ENCODE measurements at places on chromosomes 1 and 21.

DNA sequence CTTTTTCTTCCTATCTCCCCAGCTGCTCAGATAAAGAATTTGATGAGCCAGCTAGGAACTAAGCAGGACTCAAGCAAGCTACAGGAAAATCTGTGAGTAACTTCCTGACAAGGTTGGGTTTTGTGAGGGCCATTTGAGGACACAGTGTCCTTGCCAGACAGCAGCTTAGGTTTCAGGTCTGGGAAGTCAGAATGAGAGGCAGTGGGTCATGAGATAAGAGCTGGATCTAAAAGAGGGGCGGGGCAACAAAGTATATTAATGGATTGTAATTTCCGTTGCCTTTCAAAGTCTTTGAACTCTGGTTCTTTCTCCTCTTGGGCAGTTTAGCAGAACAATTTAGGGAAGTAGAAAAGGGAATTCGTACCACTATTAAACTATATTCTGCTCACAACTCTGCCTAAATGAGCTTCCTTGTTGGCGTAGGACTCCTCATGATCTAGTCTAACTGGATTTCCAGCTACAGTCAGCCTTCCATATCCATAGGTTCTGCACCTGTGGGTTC lies 16.6 kb downstream of the STX12 start:
- no peak for DNase-seq

GRCh38 chr1:226129230-226129629 lies 57.3 kb downstream of the ACBD3 start:
- no peak for DNase-seq

GRCh38 chr1:180598333-180598974 lies 33.4 kb upstream of the XPR1 start:
- peak; percentile 43 for DNase-seq

DNA sequence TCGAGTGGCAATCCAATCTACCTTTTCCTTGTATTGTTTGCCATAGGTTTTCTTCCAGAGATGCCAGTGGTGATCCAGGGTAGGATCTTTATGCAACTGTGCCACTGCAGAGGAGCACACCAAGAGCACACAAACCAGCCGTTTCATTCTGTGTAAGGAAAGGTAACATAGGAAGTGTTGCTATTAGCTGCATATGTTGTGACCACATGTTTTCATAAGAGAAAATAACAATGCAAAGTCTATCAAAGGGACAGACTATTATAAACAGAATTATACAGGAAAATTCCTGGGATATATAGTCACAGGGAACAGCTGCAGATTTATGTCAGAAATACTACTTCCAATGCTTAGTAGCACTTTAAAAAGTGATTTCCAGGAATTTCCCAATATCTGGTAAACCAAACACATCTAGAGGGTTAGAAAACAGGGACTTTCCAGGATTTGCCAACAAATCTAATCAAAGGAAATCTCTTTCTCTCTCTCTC lies 919 bp downstream of the CTSS start:
- no peak for DNase-seq

GRCh38 chr1:219236933-219237610 lies 63.4 kb downstream of the LYPLAL1 start:
- no peak for DNase-seq

GRCh38 chr1:101088431-101088830 lies 62.8 kb upstream of the DPH5 start:
- DNase-seq, result no peak

DNA sequence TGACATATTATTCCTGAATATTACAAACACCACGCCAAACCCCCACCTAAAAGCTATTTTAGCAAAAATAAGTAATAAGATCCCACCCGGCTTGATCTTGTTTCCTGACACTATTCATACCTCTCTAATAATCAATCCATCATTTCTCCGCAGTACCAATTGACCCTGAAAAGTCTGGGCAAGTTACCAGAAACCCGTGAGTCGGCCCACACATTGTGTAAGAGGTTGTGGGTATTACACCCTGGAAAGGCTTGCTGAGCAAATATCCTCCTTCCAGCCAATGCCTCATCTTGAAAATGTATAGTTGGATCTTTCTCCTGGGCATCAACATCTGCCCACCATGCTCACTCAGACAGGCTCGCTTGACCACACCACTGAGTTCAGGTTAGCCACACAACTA lies 451.0 kb downstream of the TTLL7 start:
- no peak for DNase-seq

DNA sequence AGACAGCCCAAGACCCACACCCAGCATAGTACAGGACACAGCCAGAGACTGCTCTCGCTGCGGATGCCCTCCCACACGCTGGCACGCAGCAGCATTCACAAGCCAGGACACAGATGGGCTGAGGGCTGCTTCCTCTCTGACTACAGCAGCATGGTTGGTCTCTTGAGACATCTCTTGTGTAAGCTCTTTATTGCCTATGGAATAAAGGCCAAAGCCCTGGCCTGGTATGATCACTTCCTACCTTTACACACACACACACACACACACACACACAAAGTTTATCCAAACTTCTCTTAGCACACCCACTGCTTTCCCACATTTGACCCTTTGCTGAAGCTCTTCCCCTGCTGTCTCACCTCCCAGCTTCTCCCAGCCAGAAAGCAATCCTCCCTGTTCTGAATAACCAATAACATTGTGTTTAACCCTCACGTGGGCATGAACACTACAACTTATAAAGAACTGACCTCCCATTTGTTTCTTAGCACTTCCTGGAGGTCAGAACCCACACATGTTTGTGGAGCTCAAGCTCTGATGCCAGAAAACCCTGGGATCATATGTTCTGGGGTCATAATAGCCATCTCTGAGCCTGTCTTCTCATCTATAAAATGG lies 1.2 kb upstream of the LUZP1 start:
- DNase-seq, result peak; percentile 40

- no peak for DNase-seq
Observed at GRCh38 chr1:238950784-238951183, 435.6 kb upstream of the CHRM3 start.

DNA sequence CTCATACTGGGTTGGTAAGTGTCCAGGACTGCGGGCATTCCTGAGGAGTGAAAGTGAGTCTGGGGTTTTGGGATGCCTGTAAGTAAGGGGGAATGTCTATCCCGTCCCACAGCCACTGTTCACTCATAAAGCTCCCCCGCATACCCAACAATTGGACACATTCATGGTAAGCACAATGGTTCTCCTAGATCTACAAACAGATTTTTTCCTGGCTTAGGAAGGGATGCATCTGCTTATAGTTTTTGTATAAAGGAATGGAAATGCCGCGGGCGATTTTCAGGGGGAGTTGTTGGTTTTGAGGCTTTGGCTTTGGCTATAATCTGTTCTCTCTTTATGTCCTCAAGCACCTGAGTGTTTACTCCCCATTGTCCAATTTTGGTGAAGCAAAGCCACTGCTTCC lies 7.1 kb downstream of the ERVH48-1 start:
- no peak for DNase-seq

DNA sequence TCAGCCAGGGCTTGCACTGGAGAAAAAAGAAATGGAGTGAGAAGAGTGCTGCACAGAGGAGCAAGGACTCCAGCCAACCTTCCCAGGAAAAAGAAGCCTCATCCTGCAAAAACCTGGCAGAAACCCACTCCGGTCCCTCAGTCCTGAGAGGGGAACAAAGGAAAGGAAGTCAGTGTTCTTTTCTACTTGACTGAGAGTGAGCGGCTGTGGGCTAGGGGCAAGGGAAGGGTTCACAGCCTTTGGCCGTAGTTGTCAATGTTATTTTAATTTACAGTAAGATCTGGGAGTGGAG lies 8.9 kb upstream of the GOLT1A start:
- no peak for DNase-seq

DNA sequence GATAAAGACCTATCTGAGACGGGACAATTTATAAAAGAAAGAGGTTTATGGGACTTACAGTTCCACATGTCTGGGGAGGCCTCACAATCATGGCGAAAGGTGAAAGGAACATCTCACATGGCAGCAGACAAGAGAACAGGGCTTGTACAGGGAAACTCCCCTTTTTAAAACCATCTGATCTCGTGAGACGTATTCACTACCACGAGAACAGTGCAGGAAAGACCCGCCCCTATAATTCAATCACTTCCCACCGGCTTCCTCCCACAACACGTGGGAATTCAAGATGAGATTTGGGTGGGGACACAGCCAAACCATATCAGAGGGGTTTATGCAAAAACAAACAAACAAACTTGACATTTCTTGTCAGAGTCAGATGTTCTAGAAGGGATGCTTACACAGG lies 89.7 kb downstream of the PLPP3 start:
- DNase-seq, result no peak

All from ELF-1 (cell line).